ENCODE measurements at places on chromosomes 3 and 15.

DNA sequence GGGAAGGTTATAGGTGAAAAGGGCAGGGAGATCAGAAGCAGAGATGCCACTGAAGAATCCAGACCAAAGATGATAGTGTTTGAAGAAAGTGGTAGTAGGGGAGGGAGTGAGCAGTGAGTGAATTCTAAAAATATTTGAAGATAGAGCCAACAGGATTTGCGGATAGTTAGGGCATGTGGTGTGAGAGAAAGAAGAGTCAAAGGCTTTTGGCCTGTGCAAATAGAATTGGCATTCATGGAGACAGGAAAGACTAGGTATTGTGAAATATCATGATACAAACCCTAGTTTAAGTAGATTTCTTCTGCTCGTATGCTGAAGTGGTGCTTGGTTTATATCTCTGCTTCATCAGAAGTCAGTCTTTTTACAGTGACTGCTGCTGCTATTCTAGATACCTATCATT is 224.2 kb upstream of the CFAP20DC start:
- DNase-seq, result peak; percentile 9

GRCh38 chr3:54176106-54176505 is 53.8 kb downstream of the CACNA2D3 start:
- DNase-seq, result no peak

DNA sequence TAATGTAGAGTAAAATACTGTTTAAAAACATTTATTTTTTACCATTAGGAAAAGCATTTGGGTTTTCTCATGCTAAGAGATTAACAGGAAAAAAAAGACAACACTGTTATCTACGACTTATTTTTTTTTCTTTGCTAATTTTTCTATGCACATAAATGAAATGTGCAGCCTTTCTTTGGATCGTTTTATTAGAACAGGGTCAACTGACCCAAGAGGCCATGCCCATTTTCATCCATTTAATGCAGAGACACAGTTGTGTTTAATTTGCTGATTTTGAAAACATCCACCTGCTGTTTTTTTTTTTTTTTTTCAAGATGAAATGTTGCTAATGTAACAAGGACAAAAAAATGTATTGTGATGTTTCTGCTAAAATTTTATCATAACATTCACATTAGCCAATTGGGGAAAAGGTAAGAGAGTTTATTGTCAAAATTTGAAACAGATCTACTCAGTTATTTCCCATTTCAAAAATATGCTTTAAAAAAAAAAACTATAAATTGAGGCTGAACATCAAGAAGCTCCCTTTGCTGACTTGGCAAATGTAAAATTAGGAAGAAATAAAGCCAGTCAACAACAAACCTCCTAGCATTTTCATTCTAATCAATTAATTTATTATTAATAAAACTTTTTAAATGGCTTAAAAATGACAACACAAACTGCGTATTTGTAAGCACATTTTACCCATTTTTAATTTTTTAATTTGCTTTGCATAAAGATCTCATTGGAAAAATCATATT is 485.2 kb downstream of the ROBO2 start:
- no peak for DNase-seq

DNA sequence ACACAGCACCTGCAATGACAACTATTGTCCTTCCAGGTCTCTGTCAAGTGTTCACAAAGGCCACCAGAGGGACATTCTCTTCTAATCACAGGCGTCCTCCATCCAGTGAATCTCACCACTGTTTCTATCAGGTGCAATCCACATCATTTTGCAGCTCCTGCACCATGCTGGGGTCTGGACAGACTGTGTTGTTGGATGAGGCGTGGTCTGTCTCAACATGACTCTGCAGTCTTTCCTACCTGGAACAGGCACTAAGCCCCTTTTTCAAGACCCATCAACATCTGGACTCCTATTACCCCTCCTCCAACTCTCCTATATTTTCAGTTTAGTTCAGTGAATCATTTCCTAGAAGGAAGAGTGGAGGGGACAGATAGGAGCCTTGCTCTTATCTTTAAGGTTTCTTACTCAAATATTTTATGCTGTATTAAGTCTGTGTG is 31.5 kb upstream of the VEPH1 start:
- no peak for DNase-seq

DNA sequence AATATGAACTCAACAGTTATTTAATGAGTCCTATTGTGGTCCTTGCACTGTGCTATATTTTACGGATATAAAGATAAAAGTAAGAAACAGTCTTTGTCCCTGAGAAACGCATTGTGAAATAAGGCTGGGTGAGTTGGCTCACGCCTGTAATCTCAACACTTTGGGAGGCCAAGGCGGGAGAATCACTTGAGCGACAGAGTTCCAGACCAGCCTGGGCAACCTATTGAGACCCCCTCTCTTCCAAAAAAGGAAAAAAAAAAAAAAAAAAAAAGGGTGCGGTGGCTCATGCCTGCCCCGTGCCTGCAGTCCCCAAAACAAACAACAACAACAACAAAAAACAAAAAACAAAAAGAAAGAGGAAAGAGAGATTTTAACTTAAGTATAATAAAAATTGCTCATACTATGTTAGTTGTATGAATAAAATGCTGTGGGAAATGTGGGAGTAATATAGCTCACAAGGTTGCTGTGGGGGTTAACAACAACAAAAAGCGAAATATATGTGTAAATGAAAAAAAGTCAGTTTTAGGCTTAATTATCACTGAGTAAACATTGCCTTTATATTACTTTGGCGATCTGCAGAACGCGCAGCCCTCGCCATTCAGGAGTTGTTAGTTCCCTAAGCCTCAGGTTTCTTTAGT is 461 bp upstream of the FNDC3B start:
- peak; percentile 61 for DNase-seq

GRCh38 chr3:124147429-124147828 is 155.5 kb upstream of the ROPN1 start:
- no peak for DNase-seq
